ENCODE measurements at places on chromosomes 1 and 21.

DNA sequence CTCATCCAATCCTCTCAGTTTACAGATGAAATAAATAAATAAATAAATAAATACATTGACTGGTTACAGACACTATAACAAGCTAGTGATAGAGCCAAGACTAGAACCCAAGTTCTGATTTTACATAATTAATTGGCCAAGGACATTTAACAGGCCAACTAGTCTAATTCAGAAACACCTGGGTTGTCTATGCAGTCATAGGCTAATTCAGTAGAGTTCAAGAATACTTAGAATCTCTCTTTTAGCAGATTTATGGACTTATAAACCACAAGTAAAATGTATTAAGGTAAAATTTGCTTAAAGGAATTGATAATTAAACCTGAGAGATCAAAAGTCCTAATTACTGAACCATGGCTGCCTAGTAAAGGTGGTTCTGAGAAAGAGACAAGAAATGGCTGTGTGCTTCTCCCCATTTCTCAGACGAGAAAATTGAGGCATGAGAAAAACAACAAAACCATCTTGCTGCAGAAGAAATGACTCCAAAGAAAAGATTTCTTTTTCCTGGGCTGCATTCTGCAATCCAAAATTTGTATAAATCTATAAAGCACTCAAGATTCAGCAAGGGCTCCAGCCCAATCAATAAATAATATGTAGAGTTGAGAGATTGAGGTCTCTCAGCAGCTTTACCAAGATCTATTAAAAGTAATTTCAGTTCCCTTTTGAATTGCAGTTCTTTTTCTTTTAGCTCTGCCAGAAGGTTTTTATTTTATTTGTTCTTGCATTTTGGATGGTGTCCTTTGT, 98.3 kb downstream of the DUSP10 start:
- no peak for DNase-seq

DNA sequence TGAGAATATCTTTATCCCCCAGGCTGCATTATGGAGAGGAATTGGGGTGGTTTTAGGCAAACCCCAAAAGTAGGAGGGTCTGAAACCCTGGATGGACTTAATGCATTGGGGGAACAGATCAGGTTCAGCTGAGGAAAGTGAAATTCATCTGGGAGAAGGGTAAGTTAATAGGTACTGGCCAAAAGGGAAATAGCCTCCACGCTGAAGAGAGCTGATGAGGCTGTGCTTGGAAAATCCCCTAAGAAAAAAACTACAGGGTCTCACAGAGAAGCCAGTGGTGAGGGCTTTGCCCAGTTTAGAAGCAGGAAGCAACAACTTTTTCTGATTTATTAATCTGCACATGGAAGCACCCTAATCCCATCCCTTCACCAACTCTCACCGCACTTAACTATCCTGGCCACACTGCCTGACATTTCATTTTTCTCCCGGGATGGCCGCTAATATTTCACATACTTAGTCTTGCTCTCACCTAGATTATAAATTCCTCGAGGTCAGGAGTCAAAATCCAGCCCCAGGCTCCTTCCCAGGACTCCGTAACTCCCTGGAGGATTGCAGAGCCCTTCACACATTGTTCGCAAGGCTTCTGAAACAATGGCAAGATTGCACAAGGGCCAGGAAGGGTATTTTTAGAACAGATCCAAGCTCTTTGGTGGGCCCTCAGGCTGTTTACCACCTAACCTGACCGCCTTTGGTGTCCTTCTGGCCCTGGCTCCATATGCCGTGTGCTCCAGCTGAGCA, 60.9 kb upstream of the TARBP1 start:
- DNase-seq = no peak

DNA sequence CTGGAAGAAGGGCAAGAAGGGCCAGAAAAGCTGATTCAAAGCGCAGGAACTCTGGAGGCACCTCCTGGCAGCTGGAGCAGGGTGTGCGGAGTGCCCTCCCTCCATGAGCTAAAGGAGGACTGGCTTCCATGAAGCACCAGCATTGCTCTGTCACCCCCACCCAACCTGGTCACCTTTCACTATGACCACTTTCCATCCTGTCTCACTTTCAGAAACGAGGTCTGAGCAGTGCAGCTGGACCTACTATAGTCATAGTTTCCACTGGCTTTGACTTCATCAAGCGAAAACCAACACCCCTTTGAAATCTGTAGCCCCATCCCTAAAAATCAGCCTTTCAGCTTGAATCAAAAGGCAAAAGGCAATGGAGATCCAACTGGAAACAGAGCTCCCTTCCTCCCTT, 84.8 kb upstream of the CACNA1E start:
- DNase-seq = no peak

DNA sequence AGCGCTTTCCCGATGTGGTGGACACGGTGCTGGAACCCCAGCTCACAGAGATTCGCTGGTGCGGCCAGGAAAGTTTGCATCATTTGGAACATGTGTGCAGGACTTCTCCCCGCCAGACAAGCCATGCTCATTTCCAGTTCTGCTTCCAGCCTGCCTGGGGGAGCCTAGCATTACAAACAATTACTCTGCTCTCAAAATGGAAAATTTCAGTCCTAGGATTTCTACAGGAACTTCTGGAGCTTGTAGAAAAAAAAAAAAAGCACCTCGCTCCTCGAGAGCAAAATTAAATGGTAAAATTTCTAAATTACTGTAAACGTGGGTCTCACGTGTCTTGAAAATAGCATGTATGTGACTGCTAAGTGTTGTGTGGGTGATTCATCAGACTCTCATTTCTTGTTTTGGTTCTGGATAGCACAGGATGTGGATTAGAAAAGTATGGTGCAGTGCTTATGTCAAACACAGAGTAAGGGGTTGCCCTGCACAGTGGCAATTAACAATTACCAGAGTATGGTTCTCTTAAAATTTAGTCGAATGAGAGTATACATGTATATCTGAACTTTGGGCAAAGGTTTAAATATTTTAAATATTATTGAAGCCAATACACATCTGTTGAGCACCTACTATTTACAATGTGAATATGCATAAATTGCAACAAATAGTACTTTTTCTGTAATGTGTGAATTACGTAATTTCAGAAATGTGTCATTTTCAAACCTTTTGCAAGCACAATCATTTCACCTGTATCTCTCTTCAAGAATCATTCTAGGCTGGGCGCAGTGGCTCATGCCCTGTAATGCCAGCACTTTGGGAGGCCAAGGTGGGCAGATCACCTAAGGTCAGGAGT, 61.8 kb upstream of the PTGFRN start:
- no peak for DNase-seq

GRCh38 chr1:155909894-155910293, 1.3 kb downstream of the RIT1 start:
- DNase-seq = peak; percentile 31

- no peak for DNase-seq
Measured at GRCh38 chr1:243465081-243465480, 209.2 kb downstream of the SDCCAG8 start.
